ENCODE measurements at places on chromosomes 3 and 15.

DNA sequence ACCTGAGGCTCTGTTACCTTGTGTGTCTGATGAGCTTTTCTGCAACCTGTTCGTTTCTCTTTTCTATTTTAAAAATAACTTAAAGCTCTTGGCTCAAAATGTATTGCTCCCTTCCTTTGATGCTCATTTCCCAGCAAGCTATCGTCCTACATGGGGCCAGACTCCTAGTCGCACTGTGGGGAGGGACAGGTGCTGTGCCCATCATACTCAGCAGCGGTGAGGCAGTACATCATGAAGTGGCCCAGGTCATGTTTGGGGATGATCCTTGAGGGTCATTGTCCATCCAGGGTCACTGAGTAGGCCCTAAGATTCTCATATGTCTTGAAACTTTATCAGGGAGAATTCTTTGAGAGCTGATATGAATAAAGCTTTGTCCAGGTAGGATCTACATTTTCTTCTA is 41.1 kb downstream of the PTH1R start:
- DNase-seq = no peak

DNA sequence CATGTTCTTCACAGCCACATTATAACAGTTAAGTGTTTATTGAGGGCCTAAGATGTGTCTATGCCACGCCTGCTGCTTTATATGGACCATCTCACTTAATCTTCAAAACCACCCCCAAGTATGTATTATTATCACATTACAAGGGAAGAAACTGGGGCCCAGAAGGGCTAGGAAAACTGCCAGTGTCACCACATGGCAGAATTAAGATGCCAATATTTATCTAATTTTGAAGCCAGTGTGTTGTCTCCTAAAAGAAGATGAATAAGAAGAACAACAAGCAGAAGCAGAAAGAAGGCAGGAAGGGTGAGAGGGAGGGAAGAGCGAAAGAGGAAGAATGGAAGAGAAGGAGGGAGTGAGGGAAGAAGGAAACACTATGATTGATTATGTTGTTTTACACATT is 491.3 kb upstream of the IL12A start:
- DNase-seq = no peak

DNA sequence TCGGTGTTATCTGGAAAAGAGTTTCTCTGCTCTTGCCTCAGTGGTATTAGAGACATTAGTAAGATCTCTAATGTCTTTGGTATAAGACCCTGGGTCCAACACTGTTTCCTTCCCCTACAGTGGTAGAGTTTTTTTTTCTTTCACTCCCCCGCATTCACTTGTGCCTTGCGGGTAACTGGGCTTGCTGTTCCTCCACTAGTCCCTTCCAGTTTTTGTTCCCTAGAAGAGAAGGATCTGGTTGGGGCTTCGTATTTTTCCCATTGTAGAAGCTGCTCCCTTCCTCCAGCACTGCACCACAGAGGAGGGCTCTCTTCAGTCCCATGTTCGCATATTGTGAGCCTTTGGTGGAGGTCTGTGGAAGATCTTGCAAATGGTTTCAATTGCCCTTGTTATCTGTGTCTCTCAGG is 13.7 kb downstream of the CTDSPL2 start:
- no peak for DNase-seq

DNA sequence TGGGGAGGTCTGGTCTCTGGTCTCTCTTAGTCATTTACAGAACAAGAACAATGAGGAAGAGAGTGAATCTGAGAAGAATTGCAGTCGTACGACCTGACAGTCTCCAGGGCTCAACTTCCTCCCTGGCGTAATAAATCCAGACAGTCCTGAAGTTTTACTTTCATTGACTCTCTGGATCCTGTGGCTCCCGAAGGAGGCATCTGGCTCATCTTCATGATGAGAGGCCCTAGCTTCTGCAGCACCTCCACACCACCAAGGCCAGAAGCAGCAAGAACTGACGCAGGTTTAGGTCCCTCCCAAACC is 11.8 kb upstream of the CYFIP1 start:
- no peak for DNase-seq
